Cardiac septum (tissue), 1 donor: ENCODE measurements at places on chromosomes 12 and 14. TPM values are rescaled to one million over a fixed set of nuclear protein-coding genes. Genes with fewer than 3 reads are reported as not detected.

- DNase-seq, result no peak
Observed at GRCh38 chr14:62133776-62134550, 371.7 kb downstream of the SNAPC1 start.

DNA sequence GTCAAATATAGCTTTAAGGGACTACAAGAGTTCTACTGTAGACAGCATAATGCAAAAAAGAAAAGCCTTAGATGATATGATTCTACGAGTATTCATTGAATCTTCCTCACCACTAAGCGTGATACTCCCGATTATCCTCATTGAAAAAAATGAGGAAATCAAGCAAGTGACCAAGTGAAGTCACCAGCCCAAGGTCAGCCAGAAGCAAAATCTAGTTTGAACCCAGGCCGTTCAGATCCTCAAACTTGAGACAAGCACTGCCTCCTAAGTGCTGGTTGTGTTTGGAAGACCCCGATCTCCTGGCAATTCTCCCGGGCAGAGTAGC lies 845 bp downstream of the GIT2 start:
- DNase-seq, result no peak

DNA sequence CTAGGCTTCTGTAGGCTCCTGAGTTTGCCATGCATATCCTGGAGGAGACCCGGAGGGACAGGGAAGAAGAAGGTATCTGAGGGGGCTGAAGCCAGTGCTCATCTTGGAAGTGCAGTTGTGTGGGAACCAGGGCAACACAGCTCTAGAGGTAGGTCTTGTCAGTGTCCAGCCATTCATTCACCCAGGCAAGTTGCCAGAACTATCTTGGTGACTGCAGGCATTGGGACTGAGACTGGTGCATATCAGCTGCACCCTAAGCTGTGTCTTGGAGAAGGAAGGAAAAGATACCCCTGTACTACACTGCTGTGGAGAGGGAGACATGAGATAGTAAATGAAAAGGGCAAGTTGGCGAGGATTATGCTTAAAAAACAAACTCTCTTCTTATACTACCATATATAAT lies 4.9 kb upstream of the WIF1 start:
- DNase-seq, result no peak

GRCh38 chr12:73665193-73665592 lies 872.4 kb upstream of the ATXN7L3B start:
- no peak for DNase-seq

DNA sequence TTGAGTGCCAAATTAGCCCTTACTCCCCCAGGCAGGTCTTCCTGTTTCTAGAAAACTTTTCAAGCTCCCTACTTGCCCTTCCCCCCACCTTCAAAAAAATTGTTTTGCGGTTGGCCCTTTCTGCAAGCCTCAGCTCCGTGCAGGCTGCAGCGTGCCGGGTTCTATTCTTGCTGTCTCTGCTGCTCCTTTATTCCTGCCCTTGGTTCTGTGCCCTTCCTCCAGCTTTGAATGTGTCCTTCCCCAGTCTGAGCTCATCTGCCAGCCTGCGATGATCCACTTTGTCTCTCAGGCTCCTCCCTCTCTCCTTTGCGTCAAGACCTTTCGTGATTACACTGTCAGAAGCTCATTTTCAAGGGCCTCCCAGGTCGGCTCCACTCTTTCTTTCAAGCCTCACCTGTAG lies 98.6 kb downstream of the IRF2BPL start:
- no peak for DNase-seq

DNA sequence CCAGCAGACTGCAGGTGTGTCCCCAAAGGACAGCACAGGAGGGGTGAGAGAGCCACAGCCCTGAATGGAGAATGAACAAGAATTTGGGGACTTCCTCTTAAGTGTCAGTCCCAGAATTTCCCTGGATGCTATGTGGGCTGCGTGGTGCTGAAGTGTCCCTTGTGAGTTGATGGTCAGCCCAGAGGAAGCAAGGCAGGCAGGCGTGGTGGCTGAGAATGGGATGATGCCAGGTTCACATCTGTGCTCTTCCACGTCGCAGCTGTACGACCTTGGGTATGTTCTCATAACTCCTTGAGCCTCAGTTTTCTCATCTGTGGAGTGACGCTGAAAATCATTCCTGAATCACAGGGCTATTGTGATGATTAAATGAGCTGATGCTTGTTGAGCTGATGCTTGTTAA lies 62.1 kb upstream of the GPATCH2L start:
- DNase-seq, result no peak

DNA sequence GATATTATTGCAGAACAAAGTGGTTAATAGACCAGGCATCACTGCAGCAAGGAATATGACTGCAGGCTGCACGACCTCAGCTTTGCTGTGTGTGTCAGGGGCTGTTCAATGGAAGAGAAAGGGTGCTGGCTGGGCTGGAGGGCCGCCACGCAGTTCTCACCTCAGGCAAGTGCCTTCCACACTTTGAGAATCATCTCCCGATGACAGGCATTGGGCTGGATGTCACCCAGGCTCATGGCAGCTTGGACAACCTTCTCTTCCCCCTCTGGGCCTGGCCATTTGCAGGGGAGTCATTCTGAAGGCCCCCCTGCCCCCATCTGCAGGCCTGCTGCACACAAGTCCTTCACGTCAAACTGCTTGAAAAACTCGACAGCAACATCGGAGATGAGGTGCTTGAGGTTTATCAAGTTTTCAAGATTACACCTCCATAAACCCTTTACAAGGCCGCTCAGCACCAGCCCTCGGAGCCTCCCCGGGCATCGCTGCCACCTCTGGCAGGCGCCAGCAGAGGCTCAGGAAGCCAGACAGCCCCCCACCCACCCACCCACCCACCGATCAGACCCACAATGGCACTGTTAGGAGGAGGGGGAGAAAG lies 165.9 kb upstream of the GSC start:
- no peak for DNase-seq

GRCh38 chr14:76695263-76695920 lies 65.9 kb upstream of the VASH1 start:
- no peak for DNase-seq

DNA sequence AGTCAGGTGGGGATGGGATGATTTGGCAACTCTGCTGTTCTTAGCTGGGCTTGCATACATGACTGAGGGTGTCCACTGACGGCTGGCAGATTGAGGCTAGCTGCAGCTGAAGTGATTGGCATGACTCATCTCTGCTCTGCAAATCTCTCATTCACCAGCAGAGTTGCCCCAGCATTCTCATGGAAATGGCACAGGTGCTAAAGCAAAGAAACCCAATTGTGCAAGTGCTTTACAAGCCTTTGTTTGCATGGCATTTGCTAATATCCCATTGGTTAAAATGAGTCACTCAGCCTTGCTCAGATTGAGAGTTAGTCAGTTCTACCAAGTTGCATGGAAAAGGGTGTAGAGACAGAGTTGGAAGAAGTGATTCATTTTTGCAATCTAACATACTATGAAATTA lies 389.7 kb upstream of the FAR2 start:
- no peak for DNase-seq

DNA sequence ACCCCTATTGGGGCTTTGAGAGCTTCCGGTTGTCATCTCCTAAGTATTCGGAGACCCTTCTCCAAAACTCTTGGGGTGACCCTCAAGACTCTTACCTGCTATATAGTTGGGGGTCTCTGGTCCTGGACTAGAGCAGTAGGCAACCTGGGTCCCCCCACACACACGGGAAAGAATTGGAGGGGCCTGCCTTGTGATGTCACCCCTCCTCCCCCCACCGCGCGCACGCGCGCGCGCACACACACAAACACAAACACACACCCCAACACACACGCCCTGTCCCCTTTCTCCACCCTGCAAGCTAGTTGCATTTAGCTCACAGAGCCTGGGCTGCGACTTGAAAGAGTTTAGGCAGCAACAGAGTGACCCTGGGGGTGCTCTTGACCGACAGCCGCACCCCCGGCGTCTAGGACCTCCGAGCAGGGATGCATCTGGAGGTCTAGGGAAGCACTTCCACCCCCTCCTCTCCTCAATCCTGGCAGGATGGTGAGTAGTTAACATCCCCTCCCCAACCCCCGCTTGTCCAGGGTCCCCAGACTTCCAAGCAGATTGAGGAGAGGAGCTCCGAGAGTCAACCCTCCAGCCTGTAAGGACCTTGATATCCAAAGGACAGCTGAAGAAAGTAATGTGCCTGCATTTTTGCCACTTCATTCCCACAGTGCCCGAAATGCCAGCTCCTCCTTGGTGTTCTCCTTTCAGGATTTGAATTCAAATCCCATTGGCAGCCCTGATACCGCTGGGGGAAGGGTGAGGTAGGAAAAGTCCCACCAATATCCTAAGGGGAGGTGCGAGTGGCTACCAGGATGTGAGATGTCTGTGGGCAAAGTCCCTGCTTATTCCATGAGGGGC lies 1.4 kb upstream of the DNAJC14 start:
- peak; percentile 87 for DNase-seq

- DNase-seq, result no peak
Observed at GRCh38 chr14:89775946-89776345, 178.6 kb downstream of the EFCAB11 start.

DNA sequence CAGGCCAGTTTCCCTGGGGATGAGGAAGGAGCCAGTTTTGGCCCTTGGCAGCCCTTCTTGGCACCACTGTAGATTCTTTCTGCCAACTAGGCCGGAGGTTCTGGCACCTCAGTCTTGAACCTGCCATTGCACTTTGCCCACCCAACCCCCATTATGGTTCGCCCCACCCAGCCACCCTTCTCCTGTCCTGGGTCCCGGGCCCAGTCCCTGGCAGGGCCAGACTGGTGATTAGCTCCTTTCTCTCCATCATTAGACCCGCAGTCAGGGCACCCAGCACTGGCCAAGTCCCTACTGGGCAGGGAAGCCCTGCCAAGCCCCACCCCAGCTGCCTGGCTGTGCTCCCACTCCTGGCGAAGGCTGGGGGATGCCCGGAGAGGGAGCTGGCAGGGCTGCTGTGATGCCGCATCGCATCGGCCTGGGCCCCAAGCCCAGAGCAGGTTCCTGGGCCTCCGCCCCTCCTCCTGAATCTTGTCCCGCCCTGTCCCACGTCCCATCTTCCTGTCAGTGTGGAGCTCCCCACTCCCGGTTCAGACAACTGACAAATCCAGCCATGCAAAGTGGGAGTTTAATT lies 9.8 kb downstream of the FAM222A start:
- DNase-seq, result peak; percentile 91

DNA sequence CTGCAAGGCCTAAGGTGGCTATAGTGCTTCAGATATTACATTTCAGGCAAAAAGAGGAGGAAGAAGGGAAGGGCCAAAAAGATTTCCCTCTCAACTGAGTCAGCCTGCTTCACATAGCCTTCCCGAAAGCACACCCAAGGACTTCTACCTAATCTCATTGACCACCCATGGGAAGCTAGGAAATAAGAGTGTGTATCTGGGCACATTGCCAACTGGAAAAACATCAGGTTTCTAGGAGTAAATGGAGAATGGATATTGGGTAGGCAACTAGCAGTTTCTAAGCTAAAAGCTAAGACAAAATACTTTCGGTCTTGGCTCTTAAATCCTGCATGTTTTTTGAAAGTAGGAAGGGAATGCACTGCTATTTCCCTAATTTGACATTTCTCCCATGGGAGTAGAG lies 221.7 kb upstream of the GRIP1 start:
- no peak for DNase-seq

GRCh38 chr12:108667349-108667748 lies 33.7 kb upstream of the SELPLG start:
- DNase-seq, result no peak

- DNase-seq, result no peak
Observed at GRCh38 chr12:132689227-132689626, 1.8 kb downstream of the PXMP2 start.

- DNase-seq, result no peak
Observed at GRCh38 chr14:34568803-34569202, 29.3 kb upstream of the EAPP start.

DNA sequence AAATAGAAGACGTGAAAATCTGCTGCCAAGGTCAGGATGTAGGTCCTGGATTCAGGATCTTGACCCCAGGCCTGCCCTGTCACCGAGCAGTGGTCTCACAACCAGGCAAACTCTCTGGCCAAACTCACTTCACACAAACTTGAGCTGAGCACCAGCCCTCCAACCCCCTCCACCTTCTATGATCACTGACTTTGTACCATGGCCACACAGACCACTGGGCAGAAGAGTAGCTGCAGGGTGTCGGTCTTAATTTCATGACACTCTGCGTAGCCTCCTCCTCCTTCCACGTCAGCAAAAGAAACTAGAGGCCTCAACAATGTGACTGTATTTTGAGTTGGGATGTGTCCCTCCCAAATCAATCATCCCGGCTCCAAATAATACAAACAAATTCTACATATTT lies 7.2 kb upstream of the TBX3 start:
- DNase-seq, result no peak

DNA sequence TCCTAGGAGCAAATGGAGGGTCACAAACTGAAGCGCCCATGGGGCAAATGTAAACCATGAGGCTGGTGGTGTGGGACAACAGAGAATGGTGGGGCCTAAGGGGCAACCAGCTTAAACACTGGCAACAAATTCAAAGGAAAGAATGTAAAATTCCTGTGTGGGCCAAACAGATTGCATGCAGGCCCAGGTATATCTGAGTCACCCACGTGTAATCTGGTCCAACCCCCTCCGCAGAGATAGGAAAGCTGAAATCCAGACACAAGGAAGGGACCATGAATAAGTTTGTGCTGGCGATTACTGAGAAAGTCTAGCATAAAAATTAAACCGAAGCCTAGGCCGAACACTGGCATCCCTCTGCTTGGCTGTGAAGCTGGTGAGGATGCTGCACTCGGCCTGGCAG lies 71.6 kb downstream of the ITPK1 start:
- no peak for DNase-seq

GRCh38 chr14:64061115-64061514 lies 208.3 kb downstream of the SYNE2 start:
- DNase-seq, result no peak

DNA sequence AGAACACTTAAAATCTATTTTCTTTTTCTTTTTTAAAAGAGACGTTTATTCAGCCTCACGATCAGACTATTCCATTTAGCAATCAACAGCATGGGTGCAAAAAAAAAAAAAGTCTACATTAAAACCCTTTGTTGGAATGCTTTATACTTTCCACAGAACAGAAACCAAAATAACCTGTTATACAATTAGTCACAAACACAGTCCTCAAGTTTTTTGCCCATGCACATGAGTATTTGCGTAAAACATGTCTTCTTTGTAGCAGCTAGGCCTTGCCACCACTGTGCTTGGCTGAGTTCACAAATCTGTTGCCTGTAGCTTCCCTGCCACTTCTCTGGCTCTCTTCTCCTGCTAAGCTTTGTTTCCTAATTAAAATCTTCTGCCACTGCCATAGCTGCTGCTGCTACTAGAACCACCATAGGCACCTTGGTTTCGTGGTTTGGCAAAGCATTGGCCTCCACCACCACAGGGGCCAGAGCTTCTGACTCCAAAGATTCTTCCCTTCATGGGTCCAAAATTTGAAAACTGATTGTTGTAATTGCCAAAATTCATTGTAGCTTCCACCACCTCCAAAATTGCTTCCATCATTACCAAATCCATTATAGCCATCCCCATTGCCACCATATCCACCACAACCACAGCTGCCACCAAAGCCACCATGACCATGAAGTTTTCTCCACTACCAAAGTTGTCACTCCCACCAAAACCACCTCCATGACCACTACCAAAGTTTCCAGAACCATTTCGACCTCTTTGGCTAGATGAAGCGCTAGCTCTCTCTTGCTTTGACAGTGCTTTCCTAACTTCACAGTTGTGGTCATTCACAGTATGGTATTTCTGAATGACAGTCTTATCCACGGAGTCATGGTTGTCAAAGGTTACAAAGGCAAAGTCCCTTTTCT lies 38.1 kb downstream of the KLRG1 start:
- no peak for DNase-seq

- no peak for DNase-seq
Observed at GRCh38 chr14:92905667-92906066, 17.3 kb upstream of the CHGA start.

Gene AVPR1A
- total RNA-seq, result 1.4 TPM

Gene NGDN
- total RNA-seq, result 16.2 TPM

Gene LHX5
- not detected for total RNA-seq

Gene LRRC10
- total RNA-seq, result 30.3 TPM

Gene RAB3IP
- total RNA-seq, result 30.3 TPM

Gene RAD9B
- total RNA-seq, result 0.65 TPM

Gene FBLN5
- total RNA-seq, result 31.8 TPM
